ENCODE measurements at places on chromosomes 4 and X.

GRCh38 chrX:139766545-139766983, 58.6 kb upstream of the MCF2 start:
- no peak for DNase-seq

DNA sequence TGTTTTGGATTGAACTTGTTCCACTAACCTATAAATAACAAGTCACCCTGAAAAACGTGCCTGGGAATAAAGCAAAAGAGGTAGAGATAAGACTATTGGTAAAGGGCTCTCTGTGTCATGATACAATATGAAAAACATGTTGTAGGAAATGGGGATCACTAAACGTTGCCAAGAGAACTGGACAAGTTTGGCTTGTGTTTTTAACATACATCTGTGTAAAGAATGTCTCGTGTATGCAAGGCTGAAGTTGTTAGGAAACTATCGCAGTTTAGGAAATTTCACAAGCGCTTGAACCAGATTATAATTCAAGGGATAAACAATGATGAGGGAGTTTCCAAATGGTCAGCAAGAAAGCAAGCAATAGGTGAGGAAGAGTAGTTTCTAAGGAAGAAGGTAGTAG, 655.8 kb downstream of the PCDH7 start:
- no peak for DNase-seq

DNA sequence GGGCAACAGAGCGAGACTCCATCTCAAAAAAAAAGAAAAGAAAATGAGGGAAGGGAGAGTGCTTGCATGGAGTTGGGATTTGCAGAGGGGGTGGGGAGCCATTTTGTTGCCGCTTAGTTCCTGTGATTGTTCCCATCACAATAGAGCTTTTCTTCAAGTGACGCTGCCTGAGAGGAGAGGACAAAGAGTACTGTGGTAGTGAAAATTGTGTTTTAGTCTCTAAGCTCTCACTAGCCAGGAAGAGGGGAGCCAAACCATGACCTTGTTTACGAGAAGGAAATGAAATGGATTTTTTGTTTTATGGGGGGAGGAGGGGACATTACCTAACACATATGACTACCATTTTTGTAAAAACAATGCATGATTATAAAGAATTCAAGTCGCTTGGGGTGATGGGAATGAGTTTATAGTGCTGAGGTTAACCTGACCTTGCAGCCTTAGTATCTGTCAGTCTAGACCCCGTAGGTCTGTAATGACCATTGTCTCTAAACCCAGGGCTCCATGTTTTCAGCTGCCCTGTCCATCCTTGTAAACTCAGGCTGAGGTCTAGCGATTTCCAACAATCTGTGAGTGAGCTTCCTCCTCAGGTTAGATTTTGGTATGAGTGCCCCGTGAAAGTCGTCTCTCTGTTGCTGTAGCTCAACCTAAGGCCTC, 18.8 kb downstream of the SRD5A3 start:
- DNase-seq = no peak

DNA sequence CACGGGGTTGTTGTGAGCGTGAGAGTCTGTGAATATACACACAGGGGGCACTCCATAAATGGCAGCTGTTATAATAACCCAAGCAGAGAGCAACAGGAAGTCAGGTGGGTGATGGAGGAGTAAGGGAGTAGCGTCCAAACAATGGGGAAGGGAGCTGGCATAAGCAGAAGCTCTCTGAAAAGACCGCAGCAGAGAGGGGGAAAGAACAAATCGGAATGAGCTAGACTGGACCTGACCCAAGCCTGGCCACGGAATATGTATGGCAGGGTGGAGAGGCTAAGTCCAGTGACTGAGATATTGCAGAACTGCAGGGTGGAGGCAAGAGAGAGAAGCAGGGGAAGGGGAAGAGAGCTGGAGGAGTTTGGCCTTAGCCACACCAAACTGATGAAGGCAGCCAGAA, 6.5 kb upstream of the GJB1 start:
- DNase-seq = no peak

GRCh38 chr4:30094887-30095286, 625.3 kb upstream of the PCDH7 start:
- DNase-seq = no peak

GRCh38 chr4:30866346-30866745, 146.2 kb downstream of the PCDH7 start:
- DNase-seq = no peak

DNA sequence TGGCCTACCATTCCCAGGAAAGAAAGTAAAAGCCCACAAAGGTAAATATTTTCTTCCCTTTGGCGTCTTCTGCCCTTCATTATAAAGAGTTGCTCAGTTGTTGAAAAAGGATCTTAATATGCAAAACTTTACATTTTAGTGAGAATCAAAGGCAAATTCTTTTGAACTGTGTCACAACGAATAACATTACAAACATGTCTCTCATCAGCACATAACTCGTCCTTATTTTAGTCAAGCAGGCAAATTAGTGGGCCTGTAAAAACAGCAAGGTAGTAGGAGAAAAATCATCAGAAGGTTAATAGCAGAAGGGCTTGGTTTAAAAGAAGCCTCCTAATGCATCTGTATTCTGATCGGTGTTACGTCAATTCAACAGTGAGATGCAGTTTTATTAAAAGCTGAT, 647.3 kb upstream of the DIPK2B start:
- no peak for DNase-seq

GRCh38 chrX:662126-662525, 31.5 kb downstream of the SHOX start:
- DNase-seq = no peak

- DNase-seq = no peak
Measured at GRCh38 chrX:96435378-96436035, 249.1 kb upstream of the DIAPH2 start.

- no peak for DNase-seq
Measured at GRCh38 chrX:2508648-2509335, 8.0 kb upstream of the DHRSX start.

DNA sequence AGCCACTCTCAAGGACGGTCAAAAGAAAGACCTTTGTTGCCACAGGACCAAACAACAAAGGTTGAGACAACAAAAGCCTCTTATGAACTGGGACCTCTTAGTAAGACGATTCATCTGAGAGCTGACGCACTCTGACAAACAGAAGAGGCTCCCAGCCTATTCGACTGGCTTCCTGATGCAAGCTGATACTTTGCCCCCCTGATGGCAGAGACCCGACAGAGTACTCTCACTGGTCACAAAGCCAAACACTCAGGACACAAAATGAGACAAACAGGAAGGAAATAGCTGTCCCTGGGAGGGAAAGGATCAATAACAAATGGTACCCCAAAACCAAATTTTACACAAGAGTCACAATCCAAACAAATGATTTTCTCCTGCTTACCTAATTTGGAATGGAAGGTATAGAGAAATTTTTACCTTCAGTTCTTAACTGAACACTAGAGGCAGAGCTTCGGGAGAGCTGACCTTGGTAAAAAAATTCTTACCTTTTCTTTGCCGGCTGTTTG, 75.2 kb upstream of the PLAC8 start:
- DNase-seq = no peak

GRCh38 chr4:12747154-12747553, 737.0 kb downstream of the RAB28 start:
- DNase-seq = no peak

- peak; percentile 46 for DNase-seq
Measured at GRCh38 chrX:17689971-17690409, 47.3 kb upstream of the SCML1 start.

DNA sequence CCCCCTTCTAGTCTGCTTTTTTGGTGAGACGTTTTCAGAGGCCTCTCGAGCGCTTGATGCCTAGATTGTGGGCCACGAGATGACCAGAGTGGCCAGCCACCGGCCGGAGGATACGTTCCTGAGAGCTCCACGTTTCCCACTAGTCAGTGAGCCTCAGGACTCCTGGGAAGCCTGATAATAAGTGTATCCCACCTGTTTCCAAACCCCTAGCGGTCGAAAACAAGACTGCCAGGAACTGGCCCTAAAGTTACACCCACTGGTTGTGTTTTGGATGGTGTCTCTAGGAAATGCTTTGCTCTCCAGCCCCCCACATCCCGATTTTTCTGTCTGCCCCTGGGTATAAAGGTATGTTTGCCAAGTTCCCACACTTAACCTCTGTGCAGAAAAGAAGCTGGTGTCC, 4.6 kb upstream of the RS1 start:
- no peak for DNase-seq

DNA sequence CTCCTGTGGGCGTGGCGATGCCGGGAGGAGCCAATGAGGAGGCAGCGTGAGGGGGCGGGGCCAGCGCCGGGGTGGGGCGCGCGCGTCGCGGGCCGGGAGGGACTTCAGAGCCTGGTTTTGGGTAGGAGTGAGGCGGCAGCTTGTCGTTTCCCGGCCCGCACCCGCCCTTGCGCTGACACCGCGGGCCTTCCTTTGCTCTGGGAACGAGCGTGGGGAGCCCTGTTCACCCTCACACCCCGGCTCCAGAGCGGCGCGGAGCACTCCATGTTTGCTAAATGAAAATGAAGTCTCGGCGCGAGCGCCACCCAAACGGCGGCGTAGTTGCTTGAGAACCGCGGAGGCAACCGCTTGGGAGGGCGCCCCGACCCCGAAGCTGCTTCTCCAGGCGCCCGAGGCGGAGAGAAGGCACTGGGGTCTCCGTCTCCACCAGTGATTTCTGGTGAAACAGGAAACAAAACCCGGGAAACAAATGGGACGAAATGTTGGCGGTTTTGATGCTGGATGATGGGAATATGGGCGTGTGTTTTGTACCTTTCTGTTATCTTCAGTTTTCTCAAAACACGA, 497 bp upstream of the GRPEL1 start:
- DNase-seq = no peak

DNA sequence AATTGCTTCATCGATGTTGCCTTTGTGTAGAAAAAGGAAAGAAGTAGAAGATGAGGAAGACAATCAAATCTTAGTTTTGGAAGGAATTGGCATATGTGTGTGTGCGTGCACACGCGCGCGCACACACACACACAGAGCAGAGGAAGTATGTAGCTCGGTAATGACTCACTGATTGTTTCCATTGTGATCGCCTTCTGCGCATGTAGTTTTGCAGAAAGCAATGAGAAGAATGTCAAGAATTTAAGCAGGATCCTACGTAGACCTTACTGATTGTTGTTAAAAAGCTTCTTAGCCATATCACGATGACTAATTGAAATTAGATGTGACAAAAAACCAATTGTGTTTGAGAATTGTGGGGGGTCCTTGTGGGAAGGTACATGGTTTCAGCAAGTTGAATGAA, 12.8 kb upstream of the LIMCH1 start:
- DNase-seq = no peak

GRCh38 chrX:138034136-138034535, 468.2 kb downstream of the ZIC3 start:
- DNase-seq = no peak

DNA sequence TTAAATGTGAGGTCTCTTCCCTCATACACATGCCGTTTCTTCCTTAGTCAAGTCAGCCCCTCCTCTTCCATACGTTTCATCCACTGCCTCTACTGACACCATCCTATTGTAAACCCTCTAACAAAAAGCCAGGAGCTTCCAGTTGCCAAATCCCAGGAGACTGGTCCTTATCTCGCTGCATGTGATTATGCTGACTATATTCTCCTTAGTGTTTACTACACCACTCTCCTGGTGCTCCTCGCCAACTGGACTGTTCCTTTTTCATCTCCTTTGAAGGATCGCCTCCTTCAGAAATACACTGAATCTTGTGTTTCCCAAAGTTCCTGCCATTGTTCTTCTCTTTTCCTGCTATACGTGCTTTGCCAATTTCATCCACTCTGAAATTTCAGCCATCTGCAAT, 27.7 kb downstream of the MAML3 start:
- DNase-seq = no peak

DNA sequence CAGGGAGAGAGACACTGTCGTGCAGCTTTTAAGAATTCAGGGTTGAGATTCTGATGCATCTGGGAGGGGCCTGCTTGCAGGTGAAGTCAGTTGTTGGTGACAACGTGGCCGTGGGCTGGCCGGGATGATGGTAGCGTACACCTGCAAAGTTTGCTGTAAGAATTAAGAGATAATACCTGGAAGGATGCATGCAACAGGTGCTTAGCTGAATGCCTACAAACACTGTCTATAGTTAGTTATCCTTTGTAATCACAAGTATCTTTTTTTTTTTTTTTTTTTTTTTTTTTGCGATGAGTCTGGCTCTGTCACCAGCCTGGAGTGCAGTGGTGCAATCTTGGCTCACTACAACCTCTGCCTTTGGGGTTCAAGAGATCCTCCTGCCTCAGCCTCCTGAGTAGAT, 259.6 kb downstream of the ASMT start:
- no peak for DNase-seq

DNA sequence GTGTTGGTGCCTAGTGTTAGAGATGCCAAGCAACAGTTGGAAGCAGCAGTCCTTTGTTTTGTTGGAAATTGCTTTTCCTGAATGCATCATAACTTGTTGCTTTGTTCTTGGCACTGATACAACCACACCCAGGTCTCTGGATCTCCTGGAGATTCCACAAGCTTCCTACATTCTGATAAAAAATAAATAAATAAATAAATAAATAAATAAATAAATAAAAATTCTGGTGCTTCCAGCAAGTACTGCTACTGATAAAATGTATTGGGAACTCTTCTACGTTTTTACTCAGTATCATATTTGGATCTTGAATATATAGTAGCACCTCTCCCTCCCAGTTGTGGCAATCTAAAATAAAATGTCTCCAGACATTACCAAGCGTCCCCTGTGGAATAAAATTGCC, 62.7 kb upstream of the GRID2 start:
- DNase-seq = no peak

- peak; percentile 57 for DNase-seq
Measured at GRCh38 chr4:152784490-152785350, 5.0 kb downstream of the ARFIP1 start.

DNA sequence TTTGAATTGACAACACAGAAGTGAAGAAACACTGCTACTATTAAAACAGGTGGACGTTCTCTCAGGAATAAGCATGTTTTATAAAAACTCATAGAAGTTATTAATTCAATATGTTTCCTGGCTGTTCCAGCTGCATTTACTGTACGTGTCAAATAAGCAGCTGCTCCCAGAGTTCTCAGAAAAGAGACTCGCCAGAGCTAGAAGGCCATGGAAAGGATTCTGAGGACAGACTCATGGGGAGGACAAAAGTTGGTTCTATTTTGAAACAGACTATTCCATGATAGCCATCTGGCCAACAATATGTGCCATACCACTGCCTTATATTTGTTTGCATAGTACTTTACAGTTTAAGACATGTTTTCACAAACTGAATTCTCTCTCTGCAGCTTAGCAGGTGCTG, 136.5 kb downstream of the NR3C2 start:
- DNase-seq = no peak

DNA sequence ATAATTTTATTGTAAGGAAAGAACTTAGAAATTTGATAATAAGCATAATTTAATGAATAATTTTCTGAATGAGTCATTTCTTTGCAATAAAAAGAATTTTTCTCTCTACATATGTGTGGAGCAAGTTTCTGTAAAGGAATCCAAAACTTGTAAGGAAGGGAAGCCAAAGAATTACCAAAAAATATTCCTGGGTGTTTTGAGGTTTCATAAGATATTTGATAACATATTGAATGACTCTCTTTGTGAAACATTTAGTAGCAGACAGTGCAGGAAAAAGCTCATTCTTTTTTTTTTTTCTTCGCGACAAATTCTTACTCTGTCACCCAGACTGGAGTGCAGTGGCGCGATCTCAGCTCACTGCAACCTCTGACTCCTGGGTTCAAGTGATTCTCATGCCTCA, 469.0 kb upstream of the MAGEB2 start:
- DNase-seq = no peak

All from HFF-Myc (cell line).